Activated CD4-positive, alpha-beta T cell treated with anti-CD3 and anti-CD28 coated beads for 1 hour (primary cell): ENCODE measurements at places on chromosomes 3 and 15.

GRCh38 chr3:164380156-164380555 lies 698.1 kb downstream of the SI start:
- no peak for DNase-seq

DNA sequence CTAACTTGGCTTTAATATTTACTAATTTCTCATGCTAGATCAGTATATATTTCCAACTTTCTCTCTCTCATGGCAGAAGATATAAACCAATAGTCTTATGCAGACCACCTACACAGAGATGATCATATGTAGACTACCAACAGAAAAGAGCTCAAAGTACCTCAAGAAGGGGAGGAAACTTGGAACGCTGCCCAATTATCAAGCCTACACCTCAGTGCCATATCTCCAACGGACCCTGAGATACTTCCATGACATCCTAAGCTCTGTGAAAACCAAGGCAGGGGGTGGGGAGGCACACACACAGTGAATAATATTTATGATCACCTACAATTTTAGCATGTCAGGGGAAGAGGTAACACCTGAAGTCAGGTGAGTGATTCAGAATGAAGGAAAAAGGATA lies 100.6 kb downstream of the STAG1 start:
- DNase-seq, result no peak

DNA sequence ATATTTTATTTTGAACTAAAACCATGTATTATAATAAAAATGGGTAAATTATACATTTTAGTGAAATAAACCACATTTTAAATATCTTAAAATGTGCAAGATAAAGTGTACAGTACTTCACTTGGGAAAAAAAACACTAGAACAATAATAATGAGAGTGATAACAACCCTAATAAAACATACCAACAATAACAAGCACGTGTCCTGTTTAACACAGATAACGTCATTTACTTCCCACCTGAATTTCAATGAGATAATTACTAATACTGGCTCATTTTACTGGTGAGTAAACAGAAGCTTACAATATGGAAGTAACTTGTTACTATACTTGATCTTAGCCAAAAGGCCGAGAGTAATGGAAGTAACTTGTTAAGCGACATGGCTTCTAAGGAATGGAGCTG lies 110.2 kb upstream of the PRTG start:
- DNase-seq, result no peak

DNA sequence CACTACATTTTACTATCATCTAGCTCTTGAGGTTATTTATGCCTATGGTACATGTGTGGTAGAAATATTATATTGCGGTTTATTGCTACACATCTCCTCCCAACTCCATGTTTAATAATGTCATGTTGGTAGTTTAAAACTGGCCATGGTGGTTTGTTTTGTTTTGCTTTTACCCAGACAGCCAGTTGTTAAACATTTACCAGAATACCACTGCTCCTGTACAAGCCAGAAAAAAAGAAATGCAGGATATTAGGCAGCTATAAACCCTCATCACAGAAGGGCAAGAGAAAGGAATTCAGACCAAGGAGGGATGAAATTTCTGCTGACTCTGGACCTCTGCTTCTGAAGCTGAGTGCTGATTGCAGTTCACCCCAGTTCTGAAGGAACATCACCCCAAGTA lies 451.8 kb upstream of the IL12A start:
- no peak for DNase-seq

DNA sequence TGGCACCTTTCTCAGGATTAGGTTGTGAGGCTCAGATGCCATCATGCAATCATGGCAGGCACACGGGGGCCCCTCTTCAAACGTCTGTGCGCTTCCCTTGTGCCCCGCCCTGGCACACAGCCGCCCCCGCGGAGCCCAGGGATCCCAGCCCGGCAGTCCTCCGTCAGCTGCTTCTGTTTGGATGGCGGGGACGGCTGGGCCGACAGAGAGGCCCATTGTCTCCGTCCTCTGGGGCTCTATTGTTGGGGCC lies 849 bp upstream of the HDAC11 start:
- peak; percentile 22 for DNase-seq

DNA sequence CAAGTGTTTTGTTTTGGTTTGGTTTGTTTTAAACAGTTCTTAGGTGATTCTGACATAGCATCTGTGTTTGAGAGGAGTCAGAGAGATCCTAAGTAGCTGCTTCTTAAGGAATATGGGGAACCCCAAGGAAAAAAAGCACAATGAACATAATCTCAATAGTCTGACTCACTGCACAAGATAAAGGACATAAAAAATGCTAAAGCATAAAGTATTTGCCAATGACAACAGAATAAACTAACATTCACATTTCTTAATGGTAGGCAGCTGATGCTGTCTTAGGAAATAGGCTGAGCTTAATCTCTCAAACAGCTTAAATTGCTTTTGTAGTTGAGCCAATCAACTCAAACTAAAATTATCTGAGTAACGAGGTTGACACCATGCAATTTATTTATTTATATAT lies 2.9 kb downstream of the NCEH1 start:
- DNase-seq, result no peak

DNA sequence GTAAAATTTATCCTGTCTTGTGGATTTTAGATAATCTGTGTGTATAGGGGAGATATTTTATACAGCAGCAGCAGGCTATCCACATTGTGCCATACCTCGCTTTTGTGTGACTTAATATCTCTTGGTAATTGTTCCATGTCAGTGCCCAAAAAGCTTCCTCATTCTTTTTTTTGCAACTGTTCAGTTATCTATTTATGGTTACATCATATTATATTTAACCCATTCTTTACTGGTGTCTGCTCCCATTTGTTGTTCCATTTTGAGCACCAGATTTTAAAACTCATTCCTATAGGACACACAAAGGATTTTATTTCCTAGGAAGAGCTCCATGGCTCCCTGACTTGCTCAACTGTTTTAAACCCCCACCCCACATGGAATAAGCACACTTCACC lies 86.3 kb upstream of the RASGRP1 start:
- DNase-seq, result no peak

- DNase-seq, result no peak
Observed at GRCh38 chr15:43029476-43029875, 76.4 kb downstream of the UBR1 start.

DNA sequence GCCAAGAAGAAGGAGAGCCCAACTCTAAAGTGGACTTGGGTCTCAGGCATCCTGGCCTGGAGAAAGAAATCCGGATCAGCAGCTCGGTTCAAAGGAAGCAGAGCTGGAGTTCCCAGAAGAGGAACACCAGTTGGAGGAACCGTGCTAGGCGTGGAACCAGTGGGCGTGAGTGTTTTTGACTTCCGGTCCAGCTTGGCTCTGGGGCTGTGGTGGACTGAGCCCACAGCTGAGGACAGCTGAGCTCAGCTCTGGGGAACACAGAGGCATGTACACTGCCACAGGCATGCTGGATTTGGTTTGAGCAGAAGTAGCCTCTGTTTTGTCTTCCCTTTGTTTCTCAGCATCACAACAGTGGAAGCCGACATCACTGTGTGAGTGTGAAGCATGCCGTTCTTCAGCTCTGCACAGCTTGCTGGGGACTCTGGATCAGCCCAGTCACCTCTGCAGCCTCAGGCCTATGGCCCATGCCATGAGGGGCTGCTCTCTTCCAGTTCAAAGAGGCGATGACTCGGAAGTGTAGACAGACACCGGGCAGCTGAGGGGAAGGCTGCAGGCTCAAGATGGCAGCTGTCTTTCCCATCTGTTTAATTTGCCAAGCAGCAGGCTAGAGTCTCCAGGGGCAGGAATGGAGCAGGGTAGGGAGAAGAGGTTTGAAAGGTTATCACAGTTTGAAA lies 185.8 kb upstream of the UBE3A start:
- DNase-seq, result no peak

GRCh38 chr15:60589728-60590127 lies 110.8 kb upstream of the ICE2 start:
- DNase-seq, result no peak

GRCh38 chr3:191236646-191237045 lies 37.6 kb downstream of the OSTN start:
- no peak for DNase-seq

DNA sequence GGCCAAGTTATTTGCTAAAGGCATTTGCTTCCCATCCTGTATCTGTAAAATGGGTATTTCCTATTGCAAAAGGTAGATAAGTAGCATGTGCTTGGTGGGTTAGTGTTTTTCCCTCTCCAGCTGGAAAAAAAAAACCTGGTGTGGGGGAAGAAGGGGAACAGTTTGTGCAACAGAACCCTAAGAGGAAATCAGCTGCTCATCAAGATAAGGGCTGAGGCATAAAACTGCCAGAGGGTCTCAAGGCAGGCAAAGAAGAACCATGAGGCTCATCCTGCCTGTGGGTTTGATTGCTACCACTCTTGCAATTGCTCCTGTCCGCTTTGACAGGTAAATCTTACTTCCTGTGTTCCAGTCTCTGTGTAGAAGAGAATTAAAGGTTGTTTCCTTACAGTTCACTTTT lies at the start of gene CPA3:
TSS of gene CPA3 (plus strand) at position 248 of the 400 bp plus-strand sequence. CDS start at position 260, 12 bp downstream.
- no peak for DNase-seq

- DNase-seq, result no peak
Observed at GRCh38 chr15:53251996-53252395, 461.9 kb upstream of the ONECUT1 start.

GRCh38 chr15:29101491-29101890 lies 168.1 kb downstream of the NSMCE3 start:
- DNase-seq, result no peak

- peak; percentile 52 for DNase-seq
Observed at GRCh38 chr3:10602769-10603768, 97.7 kb upstream of the ATP2B2 start.

DNA sequence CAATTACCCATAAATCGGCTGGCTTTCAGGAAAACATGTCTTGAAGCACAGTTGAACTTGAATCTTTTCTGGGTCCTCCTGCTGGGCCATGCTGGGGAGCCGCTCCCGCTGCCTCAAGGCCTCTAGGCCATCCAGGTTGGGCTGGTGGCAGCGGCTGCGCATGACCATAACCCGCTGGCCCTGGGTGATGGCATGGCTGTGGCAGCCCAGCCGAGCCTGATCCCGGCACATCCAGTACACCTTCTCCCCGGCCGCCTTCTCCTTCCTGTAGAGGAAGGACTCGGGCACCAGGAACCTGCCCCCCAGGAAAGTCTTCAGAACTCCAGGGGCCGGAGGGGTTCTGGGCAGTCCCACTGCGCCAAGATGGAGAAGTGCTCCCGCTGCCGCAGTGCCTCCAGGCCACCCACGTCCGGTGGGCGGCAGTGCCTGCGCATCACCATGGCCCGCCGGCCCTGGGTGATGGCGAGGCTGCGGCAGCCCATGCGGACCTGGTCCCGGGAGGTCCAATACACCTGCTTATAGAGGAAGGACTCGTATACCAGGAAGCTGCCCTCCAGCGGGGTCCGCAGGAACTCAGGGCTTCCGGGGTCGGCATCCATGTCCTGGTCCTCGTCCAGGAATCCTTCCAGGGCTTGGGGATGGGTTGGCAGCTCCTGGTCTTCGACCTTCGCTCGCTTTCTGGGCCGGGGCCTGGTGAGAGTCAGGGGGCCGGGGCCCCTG lies 84.3 kb upstream of the FXR1 start:
- DNase-seq, result no peak

- no peak for DNase-seq
Observed at GRCh38 chr3:48630407-48630806, 4.9 kb downstream of the SLC26A6 start.

GRCh38 chr3:3745693-3746092 lies 53.5 kb upstream of the LRRN1 start:
- DNase-seq, result no peak

GRCh38 chr15:40263024-40263754 lies 19.7 kb downstream of the ANKRD63 start:
- DNase-seq, result no peak

GRCh38 chr3:133371676-133372075 lies 28.2 kb upstream of the BFSP2 start:
- no peak for DNase-seq

- no peak for DNase-seq
Observed at GRCh38 chr3:170790647-170791046, 79.3 kb downstream of the RPL22L1 start.

- no peak for DNase-seq
Observed at GRCh38 chr3:13077431-13078162, 4.4 kb upstream of the IQSEC1 start.

GRCh38 chr15:92116330-92116729 lies 262.8 kb downstream of the SLCO3A1 start:
- DNase-seq, result no peak

DNA sequence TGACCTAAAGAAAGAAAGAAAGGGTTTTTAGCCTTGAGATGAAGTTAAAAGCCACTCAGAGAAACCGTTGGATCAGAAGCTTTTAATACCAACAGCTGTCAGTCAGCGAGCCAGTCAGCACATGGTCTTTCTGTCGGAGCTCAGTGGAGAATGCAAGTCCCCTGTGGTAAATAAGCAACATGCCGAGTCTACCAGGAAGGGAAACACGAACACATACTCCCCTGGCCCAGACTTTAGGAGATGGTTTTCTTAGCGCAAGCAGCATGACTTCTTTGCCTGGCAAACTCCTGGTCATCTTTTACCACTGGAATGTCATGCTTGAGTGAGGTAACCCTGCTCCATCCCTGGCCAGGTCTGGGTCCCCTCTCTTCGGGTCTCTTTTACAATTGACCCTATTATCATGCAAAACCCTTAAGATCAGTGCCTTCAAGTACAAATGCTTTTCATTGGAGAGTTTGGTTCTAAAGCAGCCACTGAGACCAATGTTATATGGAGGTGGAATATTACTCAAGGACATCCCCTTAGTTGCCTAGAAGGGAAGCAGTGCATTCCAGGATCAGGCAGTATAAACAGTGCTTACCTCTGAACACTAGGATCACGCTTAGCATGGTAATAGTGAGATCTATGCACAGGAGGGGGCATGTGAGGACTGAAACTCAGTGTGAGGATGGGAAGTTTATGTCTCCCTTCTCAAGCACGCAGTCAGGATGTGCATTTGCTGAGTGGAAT lies 28.2 kb downstream of the SLCO3A1 start:
- no peak for DNase-seq

GRCh38 chr3:30081904-30082303 lies 524.5 kb upstream of the TGFBR2 start:
- no peak for DNase-seq
